ENCODE measurements at places on chromosomes 12 and 14. TPM values are rescaled to one million over a fixed set of nuclear protein-coding genes. Genes with fewer than 3 reads are reported as not detected.

GRCh38 chr14:58362798-58363412, 32.8 kb upstream of the TOMM20L start:
- H3K4me3 ChIP-seq: no peak overlapping the region
- no peak for DNase-seq
- no peaks in the 10 kb centered on the region for H3K27me3 ChIP-seq
- H3K4me1 ChIP-seq: no peaks in the 10 kb centered on the region
- no peak overlapping the region for H3K27ac ChIP-seq

The GPRC5D gene
- not detected for total RNA-seq

The SMOC1 gene
- 4.4 TPM for total RNA-seq

DNA sequence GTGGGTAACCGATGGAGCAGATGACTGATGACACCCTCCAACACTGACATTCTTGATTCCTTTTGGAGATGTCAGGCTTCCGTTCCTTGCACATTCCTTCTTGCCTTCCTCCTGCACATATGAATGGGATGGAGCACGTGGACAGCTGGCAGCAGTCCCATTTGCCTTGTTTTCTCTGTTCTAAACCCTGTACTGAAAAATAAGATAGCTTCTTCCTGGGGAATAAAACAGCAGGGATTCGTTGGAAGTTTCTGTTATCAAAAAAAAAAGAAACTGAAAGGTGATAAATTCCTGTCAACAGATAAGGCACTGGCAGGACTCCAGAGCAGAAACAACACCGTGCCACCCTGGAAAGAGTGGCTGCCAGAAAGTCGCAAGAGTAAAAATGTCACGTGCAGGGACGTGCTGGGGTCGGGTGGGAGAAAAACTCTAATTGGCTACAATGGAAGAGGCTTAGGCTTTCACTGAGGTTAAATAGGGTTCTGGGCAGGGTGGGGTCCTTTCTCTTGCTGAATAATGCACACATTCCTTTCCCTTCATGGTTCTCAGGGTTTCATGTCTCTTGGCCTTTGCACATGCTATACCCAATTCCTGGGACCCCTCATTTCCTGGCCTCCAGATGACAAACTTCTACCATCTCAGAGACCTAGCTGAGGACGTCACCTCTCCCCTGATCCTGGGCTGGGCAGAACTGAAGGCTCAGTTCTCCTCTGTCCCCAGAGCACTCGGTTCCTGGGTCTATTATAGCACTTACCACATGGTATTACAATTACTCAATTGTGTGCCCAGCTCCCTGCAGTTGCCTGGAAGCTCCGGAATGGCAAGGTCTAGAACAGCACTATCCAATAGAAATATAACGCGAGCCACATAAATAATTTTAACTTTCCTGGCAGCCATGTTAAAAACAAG, 7.0 kb upstream of the NUAK1 start:
- no peak overlapping the region for H3K4me3 ChIP-seq
- H3K27ac ChIP-seq: peak overlapping the region; percentile 98
- H3K36me3 ChIP-seq: no peaks in the 10 kb centered on the region
- peak; percentile 56 for DNase-seq
- H3K27me3 ChIP-seq: no peaks in the 10 kb centered on the region
- H3K4me1 ChIP-seq: peaks cover 85% of the 10 kb centered on the region

The SNRNP35 gene
- total RNA-seq: 23.0 TPM

GRCh38 chr12:5612556-5613410, 180.9 kb downstream of the NTF3 start:
- H3K27ac ChIP-seq: no peak overlapping the region
- DNase-seq: no peak
- H3K4me1 ChIP-seq: no peaks in the 10 kb centered on the region
- no peaks in the 10 kb centered on the region for H3K36me3 ChIP-seq
- no peaks in the 10 kb centered on the region for H3K27me3 ChIP-seq

The ACVRL1 gene
- total RNA-seq: 36.9 TPM

The PRH1 gene
- 5.6 TPM for total RNA-seq

The PRH2 gene
- total RNA-seq: not detected

- no peaks in the 10 kb centered on the region for H3K36me3 ChIP-seq
- H3K4me1 ChIP-seq: no peaks in the 10 kb centered on the region
- H3K27me3 ChIP-seq: no peaks in the 10 kb centered on the region
- no peak overlapping the region for H3K4me3 ChIP-seq
Observed at GRCh38 chr12:40158592-40159111, 52.8 kb upstream of the SLC2A13 start.

DNA sequence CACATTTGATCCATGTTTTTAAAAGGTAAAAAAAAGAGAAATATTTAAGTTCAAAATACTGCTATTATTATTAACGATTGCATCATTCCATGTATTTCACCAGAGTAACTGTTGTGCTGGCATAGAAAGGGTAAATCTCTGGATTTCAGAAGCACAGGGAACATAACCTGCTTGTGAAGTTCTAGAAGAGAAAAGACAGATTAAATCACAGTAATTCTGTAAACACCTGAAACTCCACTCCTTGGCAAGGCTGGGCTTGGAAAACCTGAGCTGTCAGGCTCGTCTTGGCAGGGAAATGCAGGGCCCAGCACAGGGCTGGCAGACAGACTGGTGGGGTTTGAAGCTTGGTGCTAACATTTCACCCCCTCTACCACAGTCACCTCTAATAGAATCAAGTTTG, 35.1 kb downstream of the SVOP start:
- H3K4me3 ChIP-seq: no peak overlapping the region
- peaks cover 6% of the 10 kb centered on the region for H3K4me1 ChIP-seq
- no peaks in the 10 kb centered on the region for H3K27me3 ChIP-seq
- H3K27ac ChIP-seq: no peak overlapping the region
- DNase-seq: no peak

- H3K36me3 ChIP-seq: no peaks in the 10 kb centered on the region
- peak; percentile 16 for DNase-seq
- H3K4me1 ChIP-seq: peaks cover 95% of the 10 kb centered on the region
- no peaks in the 10 kb centered on the region for H3K27me3 ChIP-seq
- no peak overlapping the region for H3K4me3 ChIP-seq
- H3K27ac ChIP-seq: peak overlapping the region; percentile 69
Observed at GRCh38 chr14:69716478-69717187, 50.3 kb upstream of the SRSF5 start.

GRCh38 chr12:130127912-130128789, 34.1 kb upstream of the FZD10 start:
- no peak for DNase-seq
- H3K36me3 ChIP-seq: no peaks in the 10 kb centered on the region
- H3K27ac ChIP-seq: peak overlapping the region; percentile 66
- no peak overlapping the region for H3K4me3 ChIP-seq
- H3K4me1 ChIP-seq: peaks cover 8% of the 10 kb centered on the region

DNA sequence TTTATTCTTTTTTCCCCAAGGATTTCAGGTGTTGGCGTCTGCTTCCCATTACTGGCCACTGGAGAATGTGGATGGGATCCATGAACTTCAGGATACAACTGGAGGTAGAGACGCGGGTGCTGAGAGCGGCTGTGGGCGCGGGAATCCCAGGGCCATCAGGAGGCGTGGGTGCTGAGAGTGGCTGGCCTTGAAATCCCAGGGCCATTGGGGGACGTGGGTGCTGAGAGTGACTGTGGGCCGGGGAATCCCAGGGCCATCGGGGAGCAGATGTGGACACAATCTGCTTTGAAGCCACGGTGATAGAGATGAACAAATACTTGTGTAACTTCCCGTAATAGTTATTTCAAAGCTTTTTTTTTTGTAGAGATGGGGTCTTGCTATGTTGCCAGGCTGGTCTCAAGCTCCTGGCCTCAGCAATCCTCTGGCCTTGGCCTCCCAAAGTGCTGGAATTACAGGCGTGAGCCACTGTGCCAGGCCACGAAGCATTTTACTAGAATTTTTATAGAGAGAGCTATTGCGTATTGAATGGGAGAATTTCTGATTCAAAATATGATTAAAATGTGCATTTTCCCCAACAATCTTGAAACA, 12.8 kb downstream of the ADGRD1 start:
- no peak overlapping the region for H3K4me3 ChIP-seq
- peaks cover 31% of the 10 kb centered on the region for H3K4me1 ChIP-seq
- no peaks in the 10 kb centered on the region for H3K27me3 ChIP-seq
- peaks cover 17% of the 10 kb centered on the region for H3K36me3 ChIP-seq
- no peak for DNase-seq

The KRT75 gene
- not detected for total RNA-seq

DNA sequence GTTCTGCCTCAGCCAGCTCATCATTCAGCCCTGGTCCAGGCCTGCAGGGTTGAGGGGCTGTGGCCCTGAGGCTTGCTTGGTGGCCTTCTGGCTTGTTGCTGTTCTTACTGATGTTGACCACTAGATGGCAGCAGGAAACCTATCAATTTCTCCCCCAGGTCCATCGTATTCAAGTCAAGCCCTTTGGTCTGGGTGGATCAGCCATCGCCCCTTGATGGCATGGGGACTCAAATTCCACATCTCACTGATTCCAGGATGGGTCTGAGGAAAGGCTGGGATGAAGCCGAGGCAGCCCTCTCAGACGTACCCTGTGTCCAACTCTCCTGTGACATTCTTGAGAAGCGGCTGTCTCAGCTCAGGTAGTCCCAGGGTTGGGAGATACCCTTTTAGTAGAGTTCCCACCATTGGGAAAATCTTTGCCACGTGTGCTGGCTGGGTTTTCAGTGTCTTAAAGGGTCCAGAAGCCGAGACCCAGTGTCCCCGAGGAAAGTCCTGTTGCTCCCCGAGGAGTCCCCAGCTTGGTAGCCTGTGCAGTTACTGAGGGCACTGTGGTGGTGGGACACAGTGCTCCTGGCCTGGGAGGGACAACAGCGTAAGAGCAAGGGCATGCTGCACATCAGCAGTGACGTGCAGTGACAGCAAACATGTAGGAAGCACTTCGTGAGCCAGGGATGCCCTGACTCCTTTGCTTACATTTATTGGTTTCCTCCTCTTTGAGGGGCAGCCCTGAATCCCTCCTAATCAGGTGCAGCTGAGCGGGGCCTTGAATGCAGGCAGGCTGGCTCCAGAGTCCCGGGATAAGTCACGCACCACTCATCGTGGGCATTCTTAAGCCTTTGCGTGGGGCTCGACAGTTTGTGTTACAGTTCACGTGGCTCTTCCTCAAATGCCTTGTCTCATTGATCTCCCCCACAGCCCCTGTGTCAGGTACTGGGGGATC, 58.6 kb downstream of the TSPAN9 start:
- peaks cover 100% of the 10 kb centered on the region for H3K4me1 ChIP-seq
- DNase-seq: no peak
- no peaks in the 10 kb centered on the region for H3K36me3 ChIP-seq

DNA sequence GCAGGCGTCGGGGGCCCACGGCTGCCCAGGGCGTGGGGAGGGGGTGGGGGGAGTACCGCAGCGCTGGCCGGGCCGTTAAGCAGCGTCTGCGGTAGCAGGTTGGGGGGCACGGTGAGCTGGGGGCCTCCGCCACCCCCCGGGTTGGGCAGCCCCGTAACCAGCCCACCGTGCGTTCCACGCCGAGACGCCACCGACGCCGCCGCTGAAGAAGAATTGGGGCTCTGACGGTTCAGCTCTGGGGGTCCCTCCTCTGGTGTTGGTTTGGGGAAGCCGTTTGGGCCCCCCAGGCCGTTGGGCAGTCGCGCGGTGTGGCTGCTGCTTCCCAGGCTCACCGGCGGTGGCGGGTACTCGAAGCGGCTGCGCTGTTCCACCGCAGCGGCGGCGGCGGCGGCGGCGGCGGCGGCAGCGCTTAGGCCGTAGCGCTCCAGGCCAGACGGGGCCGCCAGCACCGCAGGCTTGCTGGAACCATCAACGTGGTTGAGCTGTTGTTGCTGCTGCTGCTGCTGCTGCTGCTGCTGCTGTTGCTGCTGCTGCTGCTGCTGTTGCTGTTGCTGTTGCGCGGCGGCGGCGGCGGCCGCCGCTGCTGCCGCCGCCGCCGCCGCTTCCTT, 1.5 kb downstream of the IRF2BPL start:
- peak; percentile 54 for DNase-seq
- H3K27me3 ChIP-seq: no peaks in the 10 kb centered on the region
- H3K36me3 ChIP-seq: peaks cover 17% of the 10 kb centered on the region
- peak overlapping the region; percentile 89 for H3K4me3 ChIP-seq

The NID2 gene
- 35.2 TPM for total RNA-seq

GRCh38 chr12:47391566-47391965, 311.8 kb upstream of the AMIGO2 start:
- no peak for DNase-seq
- no peaks in the 10 kb centered on the region for H3K36me3 ChIP-seq
- H3K4me1 ChIP-seq: peaks cover 7% of the 10 kb centered on the region
- no peak overlapping the region for H3K4me3 ChIP-seq
- H3K27ac ChIP-seq: no peak overlapping the region
- peaks cover 16% of the 10 kb centered on the region for H3K27me3 ChIP-seq

- H3K4me1 ChIP-seq: no peaks in the 10 kb centered on the region
- no peaks in the 10 kb centered on the region for H3K27me3 ChIP-seq
- DNase-seq: no peak
- no peak overlapping the region for H3K4me3 ChIP-seq
Observed at GRCh38 chr14:62206456-62206855, 444.2 kb downstream of the SNAPC1 start.

Data from left ventricle myocardium inferior (tissue), 1 donor.